ENCODE measurements at places on chromosomes 4 and X. TPM values are rescaled to one million over a fixed set of nuclear protein-coding genes. Genes with fewer than 3 reads are reported as not detected.

Gene ZAR1
- total RNA-seq, result 1.4 TPM

Gene MMRN1
- 109 TPM for total RNA-seq

GRCh38 chrX:118459494-118459893 is 36.1 kb upstream of the DOCK11 start:
- H3K36me3 ChIP-seq, result no peaks in the 10 kb centered on the region
- no peaks in the 10 kb centered on the region for H3K4me1 ChIP-seq
- H3K27me3 ChIP-seq, result no peaks in the 10 kb centered on the region
- no peak overlapping the region for H3K4me3 ChIP-seq
- no peak overlapping the region for H3K27ac ChIP-seq

- no peak overlapping the region for H3K27ac ChIP-seq
- no peaks in the 10 kb centered on the region for H3K4me1 ChIP-seq
- DNase-seq, result no peak
- no peak overlapping the region for H3K4me3 ChIP-seq
- H3K27me3 ChIP-seq, result no peaks in the 10 kb centered on the region
- no peaks in the 10 kb centered on the region for H3K36me3 ChIP-seq
These were observed 105.4 kb downstream of the HS6ST2 start for GRCh38 chrX:132853040-132853439.

- DNase-seq, result no peak
- no peaks in the 10 kb centered on the region for H3K36me3 ChIP-seq
These were observed 519.5 kb downstream of the BCOR start for GRCh38 chrX:39577985-39578869.

DNA sequence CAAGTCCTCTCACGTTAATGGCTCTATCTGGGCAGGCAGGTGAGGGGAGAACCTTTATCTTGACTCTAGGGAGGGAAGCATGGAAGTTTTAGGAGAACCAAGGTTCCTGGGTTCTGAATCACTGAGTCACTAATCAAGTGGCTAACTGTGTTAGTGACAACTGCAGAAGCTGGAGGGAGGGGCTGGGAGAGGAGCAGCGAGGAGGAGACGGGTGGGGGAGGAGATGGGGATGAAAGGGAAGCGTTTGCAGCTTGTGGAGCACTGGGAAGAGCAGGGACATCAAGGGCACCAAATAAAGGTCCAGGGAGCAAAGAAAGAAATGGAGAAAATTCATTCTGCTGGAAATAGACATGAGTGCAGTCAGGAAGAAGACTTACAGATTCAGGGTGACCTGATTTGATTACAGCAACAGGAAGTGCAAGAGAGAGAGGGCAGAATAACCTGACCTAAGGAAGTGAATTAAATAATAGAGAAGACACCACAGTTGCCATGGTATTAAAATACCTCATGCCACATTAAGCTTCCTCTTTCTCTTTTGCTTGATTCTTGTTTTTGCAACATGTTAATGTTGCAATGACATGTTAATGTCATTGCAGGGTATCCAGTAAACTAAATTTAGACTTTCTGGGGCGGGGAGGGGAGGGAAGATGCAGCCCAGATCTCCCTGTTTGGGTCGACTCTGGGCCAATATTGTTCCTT is 4.5 kb upstream of the SETD7 start:
- H3K27ac ChIP-seq, result no peak overlapping the region
- DNase-seq, result no peak
- no peaks in the 10 kb centered on the region for H3K4me1 ChIP-seq
- no peaks in the 10 kb centered on the region for H3K36me3 ChIP-seq
- no peaks in the 10 kb centered on the region for H3K27me3 ChIP-seq

GRCh38 chrX:110089656-110090403 is 86.9 kb downstream of the TMEM164 start:
- no peak overlapping the region for H3K4me3 ChIP-seq
- no peaks in the 10 kb centered on the region for H3K4me1 ChIP-seq
- H3K27me3 ChIP-seq, result no peaks in the 10 kb centered on the region
- DNase-seq, result no peak
- H3K36me3 ChIP-seq, result no peaks in the 10 kb centered on the region

Measured in ascending aorta (tissue), 2 donors.